ENCODE measurements at places on chromosomes 12 and 14.

DNA sequence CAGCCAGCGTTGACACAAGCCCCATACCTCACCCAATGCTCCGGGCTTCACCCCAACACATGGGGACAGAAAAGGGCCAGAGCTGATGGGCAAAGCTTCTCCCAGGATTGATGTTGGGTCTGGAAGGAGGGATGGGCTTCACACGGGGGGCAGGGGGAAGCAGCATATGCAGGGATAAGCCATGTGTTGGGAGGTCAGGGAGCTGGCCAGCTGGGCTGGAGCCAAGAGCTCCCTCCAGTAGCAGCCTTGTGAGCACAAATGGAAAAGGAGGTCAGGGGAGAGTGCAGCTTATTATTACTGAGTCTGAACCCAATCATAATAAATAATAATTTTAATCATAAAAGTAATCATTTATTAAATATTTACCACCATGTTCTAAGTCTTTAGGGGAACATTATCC lies 9.3 kb downstream of the PLEKHD1 start:
- H3K36me3 ChIP-seq: no peaks in the 10 kb centered on the region
- peaks cover 6% of the 10 kb centered on the region for H3K27me3 ChIP-seq
- no peak overlapping the region for H3K27ac ChIP-seq
- ATAC-seq: no peak

DNA sequence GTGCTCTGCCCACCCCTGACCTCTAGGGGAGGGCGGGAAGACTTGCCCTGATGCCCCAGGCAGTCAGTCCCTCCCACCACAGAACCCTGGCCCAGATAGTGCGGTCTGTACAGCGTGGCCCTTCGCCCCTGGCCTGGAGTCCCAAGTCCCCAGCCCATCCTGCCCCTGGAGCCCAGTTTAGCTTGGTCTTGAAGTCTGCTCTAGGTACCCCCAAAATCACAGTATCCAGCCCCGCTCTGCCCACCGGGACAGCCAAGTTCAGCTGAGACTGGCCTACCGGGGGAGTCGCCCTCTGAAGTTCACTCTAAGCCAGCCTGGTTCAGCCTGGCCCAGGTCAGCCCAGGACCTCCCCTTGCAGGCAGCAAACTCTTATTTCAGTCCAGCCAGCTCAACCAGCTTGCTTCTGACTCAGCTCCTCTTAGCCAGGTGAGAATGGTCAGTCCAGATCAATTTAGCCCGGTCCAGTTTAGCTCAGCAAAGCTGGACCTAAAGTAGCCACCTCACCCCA lies 75.9 kb downstream of the TMEM121 start:
- no peak for ATAC-seq
- no peaks in the 10 kb centered on the region for H3K36me3 ChIP-seq
- H3K4me1 ChIP-seq: no peaks in the 10 kb centered on the region
- no peak overlapping the region for H3K4me3 ChIP-seq

GRCh38 chr14:84001023-84001422 lies 1528.9 kb upstream of the FLRT2 start:
- no peaks in the 10 kb centered on the region for H3K27me3 ChIP-seq
- no peaks in the 10 kb centered on the region for H3K36me3 ChIP-seq
- H3K27ac ChIP-seq: no peak overlapping the region
- H3K4me1 ChIP-seq: no peaks in the 10 kb centered on the region

DNA sequence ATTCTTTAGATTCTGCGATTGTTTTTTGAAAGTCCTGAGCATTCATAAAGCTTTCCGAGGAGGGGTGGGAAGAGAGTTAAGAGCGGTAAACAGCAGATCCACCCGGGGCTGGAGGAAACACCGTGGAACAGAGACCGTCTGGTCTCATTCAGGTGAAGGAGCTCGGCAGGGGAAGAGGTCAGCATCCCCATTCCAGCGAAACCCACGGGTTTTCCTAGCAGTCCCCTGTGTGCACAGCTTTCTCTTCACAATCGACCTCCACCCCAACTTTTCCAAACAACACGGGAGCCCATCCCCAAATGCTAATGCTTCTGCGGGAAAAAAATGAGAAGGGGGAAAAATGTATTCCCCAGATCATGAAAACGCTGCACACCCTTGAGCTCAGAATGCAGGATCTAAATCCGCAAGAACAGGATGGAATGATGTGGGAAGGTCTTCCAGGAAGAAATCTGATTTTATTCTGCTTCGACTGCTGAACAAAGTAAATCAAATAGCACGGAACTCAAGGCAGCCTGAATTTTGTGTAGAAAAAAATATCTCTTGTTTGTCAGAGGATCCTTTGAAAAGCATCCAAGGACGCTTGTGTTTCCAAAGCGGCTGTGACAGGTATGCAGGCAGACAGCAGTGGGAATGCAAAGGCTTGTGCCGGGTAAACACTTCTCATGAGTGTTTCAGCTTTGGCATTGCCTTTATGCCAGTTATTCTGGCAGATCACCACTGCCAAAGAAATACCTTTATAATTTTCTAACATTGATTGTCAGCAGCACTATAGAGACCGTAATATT lies 128.8 kb downstream of the NDUFA12 start:
- H3K4me3 ChIP-seq: peak overlapping the region; percentile 69
- no peaks in the 10 kb centered on the region for H3K36me3 ChIP-seq
- H3K27ac ChIP-seq: no peak overlapping the region

DNA sequence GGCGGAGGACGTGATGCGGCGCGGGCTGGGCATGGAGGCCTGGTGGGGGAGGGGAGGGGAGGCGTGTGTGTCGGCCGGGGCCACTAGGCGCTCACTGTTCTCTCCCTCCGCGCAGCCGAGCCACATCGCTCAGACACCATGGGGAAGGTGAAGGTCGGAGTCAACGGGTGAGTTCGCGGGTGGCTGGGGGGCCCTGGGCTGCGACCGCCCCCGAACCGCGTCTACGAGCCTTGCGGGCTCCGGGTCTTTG lies 303 bp downstream of the GAPDH start:
- H3K36me3 ChIP-seq: peaks cover 100% of the 10 kb centered on the region
- H3K4me1 ChIP-seq: peaks cover 10% of the 10 kb centered on the region
- peak overlapping the region; percentile 98 for H3K27ac ChIP-seq
- ATAC-seq: no peak

- H3K36me3 ChIP-seq: no peaks in the 10 kb centered on the region
- peaks cover 12% of the 10 kb centered on the region for H3K27me3 ChIP-seq
- no peak overlapping the region for H3K27ac ChIP-seq
- H3K4me1 ChIP-seq: peaks cover 24% of the 10 kb centered on the region
- ATAC-seq: no peak
- peak overlapping the region; percentile 83 for H3K4me3 ChIP-seq
These were observed 1.8 kb downstream of the GLI1 start for GRCh38 chr12:57461276-57461916.

DNA sequence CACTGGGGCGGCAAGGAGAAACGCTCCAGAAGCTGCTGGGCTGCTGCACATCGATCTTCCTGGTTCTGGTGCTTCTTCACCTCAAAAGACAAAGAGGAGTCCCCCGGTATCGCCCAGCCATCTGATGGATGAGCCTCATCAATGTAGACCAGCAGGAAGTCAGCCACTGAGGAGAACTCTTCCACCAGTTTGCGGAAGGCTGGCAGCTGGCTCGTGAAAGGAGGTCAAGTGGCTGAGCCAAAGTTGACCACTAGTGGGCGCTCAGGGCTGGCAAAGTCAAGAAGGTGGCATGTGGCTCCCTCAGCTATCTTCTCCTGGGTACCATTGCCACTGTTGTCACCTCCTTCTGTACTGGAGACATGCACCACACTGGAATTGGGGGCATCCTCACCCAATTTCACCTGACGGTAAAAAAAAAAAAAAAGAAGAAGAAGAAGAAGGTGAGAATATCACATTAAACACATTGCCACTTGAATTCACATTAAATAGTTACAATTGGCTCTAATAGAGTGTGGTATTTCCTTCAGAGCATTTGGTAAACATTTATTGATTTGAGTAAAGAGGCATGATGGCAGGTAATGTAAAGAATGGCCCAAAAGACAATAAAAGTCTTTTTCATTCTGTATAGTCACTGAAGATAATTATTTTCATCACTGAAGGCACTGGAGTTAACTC lies 8.3 kb downstream of the DIO2 start:
- H3K4me1 ChIP-seq: no peaks in the 10 kb centered on the region
- no peaks in the 10 kb centered on the region for H3K36me3 ChIP-seq
- H3K27me3 ChIP-seq: no peaks in the 10 kb centered on the region
- H3K4me3 ChIP-seq: no peak overlapping the region

DNA sequence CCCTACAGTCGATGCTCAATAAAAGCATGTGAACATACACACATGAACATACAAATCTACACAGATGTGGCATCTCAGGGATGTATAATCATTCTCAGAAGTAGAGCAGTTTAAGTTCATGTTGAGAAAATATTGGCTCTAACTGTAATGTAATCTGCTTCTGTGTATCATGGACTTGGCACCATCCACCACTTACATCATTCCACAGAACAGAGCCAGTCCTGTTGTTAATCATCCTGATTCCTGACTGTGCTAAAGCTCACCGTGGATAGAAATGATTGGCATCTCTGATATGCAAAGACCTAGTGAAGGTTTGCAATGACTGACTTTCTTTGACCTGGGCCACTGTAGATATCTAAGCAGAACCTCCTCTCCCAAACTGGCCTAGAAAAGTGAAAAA lies 1141.3 kb downstream of the BCL11B start:
- H3K36me3 ChIP-seq: no peaks in the 10 kb centered on the region
- ATAC-seq: no peak
- peaks cover 8% of the 10 kb centered on the region for H3K4me1 ChIP-seq

DNA sequence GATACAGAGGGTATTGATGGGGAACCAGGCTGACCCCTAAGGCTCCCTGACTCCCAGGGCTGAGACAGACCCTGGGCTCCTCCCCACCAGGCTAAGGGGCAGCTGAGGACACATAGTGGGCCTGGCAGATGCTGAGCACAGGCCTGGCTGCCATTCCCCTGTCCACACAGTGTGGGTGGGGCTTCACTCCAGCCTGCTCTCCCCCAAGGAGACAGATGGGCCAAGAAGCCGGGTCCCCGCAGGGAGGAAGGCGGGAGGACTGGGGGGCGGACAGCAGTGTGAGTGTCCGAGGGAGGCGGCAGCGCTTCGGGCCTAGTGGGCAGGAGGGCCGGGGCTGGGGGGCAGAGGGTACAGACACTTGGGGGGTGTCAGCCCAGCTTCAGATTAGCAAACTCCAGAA lies 32.0 kb downstream of the RFLNA start:
- H3K36me3 ChIP-seq: peaks cover 46% of the 10 kb centered on the region
- H3K4me3 ChIP-seq: no peak overlapping the region
- no peaks in the 10 kb centered on the region for H3K27me3 ChIP-seq
- no peak for ATAC-seq
- H3K27ac ChIP-seq: no peak overlapping the region

GRCh38 chr12:113228394-113229028 lies 7.2 kb downstream of the TPCN1 start:
- H3K4me1 ChIP-seq: peaks cover 15% of the 10 kb centered on the region

DNA sequence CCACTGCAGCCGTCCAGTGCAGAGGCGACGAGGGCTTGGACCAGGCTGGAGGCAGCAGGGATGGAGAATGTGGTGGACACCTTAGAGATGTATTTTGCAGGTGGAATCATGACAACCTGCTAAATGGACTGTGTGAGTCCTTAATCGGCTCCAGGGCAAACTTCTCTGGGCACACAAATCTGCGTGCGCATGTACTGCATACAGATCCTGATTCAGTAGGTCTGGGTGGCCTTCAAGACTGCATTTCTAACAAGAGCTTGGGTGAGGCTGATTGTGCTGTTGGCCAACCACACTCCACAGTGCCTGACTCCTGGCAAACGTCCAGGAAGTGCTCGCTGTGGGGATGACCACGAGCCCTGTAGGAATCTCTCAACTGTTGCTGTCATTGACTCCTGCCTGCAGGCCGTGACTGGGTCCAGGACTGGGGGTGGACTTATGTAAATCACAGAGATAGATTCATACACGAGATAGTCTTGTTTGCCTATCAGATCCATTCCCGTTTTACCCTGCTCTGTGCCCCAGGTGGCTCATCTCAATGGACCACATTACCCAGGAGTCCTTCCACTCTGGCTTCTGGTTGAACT lies 27.2 kb downstream of the JDP2 start:
- H3K36me3 ChIP-seq: no peaks in the 10 kb centered on the region
- no peak overlapping the region for H3K4me3 ChIP-seq
- no peak for ATAC-seq
- H3K4me1 ChIP-seq: peaks cover 4% of the 10 kb centered on the region

- no peaks in the 10 kb centered on the region for H3K36me3 ChIP-seq
- no peak for ATAC-seq
- H3K4me3 ChIP-seq: no peak overlapping the region
- no peaks in the 10 kb centered on the region for H3K4me1 ChIP-seq
- no peak overlapping the region for H3K27ac ChIP-seq
These were observed 49.0 kb downstream of the NTF3 start for GRCh38 chr12:5480938-5481303.

GRCh38 chr12:116165036-116165425 lies 112.5 kb downstream of the MED13L start:
- H3K4me1 ChIP-seq: peaks cover 17% of the 10 kb centered on the region
- H3K4me3 ChIP-seq: peak overlapping the region; percentile 24
- ATAC-seq: peak; percentile 91
- peak overlapping the region; percentile 1 for H3K27ac ChIP-seq

GRCh38 chr12:28114488-28114887 lies 75.8 kb upstream of the CCDC91 start:
- no peaks in the 10 kb centered on the region for H3K36me3 ChIP-seq
- H3K4me1 ChIP-seq: no peaks in the 10 kb centered on the region
- no peaks in the 10 kb centered on the region for H3K27me3 ChIP-seq
- no peak overlapping the region for H3K27ac ChIP-seq
- H3K4me3 ChIP-seq: no peak overlapping the region

All from activated T-helper 17 cell treated with anti-CD3 and anti-CD28 coated beads, Interleukin-2, amount 50 U/mL, for 72 hours (primary cell).